Stimulated activated CD8-positive, alpha-beta memory T cell treated with anti-CD3 and anti-CD28 coated beads, Interleukin-4, amount 100 ng/mL, for 4 hours (primary cell): ENCODE measurements at places on chromosomes 5 and 9.

GRCh38 chr9:1120500-1121165, 70.5 kb downstream of the DMRT2 start:
- DNase-seq, result no peak

DNA sequence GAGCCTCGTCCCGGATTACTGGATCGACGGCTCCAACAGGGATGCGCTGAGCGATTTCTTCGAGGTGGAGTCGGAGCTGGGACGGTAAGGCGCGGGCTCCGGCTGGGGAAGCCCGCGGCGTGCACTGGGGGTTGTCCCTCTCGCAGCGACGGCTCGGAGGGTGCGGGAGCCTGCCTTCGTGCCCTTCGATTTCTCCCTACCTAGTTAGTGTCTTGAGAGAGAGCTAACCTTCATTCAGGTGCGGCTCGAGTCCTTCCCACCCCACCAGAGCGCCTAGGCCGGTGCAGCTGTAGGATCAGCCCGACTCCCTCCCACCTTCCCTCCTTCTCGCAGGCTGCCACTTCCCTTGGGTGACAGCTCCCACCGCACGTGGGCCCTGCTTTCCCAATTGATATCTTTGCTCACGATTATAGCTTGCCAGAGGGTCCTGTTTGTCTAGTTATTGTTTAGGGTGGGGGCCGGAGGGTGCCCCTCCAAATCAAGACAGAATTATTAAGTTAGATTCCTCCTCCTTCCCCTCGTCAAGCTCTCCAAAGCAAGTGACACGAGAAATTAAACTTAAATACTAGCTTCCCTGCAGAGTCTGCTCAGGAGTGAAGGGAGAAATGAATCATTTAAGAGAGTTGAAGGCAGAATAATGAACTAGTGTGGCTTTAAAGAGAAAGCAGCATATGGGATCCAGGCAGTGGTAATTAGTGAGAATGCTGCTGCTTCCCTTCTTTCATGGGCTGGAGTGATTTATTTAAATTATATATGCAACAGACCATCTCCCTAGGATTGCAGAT, 569 bp downstream of the CAMK4 start:
- DNase-seq, result no peak

DNA sequence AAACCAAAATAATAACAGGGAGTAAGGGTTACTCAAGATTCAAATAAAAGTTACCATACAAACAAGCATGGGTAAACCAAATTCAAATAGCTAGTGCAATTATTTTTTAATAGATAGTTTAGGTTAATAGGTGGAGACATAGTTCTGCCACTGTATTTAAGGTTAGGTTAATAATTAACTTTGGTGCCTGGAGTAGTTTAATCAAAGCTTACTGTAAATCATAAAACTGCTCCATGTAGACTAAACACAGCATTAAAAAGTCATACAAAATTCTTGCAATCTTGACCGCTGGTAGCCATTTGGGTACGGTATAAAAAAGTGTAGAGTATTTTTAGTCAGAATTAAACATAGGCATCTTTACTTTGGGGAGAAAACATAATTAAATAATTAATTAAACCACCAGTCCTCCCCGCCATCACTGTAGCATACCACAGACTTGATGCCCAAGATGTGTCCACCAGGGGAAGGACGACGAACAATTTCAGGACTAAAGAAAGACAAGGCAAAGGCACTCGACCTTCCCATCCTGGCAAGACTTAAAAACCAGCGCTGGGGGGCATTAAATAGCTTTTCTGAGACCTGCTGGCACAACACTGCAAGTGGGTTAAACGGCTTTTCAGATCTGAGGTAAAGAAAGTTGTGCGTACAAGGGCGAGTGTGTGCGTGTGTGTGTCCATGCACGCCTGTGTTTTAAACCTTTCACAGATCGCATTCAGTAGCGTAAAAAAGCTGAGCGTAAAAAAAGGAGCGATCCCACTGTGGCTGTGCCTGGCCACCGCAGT, 2.9 kb downstream of the SEMA6A start:
- no peak for DNase-seq

DNA sequence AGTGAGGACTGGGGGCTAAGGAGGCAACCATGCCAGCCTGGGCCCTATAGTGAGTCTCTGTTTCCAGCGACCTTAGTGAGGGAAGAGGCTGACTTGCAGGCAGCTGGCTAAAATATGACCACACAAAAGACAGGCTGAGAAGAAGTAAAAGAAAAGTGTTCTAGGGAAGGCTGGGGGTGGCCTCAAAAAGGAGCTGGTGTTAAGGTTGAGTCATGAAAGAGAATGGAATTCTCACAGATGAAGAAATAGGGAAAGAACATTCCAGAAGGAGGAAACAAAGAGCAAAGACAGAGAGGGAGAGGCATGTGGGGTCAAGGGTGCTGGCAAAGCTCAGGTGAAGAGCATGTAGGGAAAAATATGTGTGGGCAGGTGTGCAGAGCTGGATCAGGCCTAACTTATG, 302.7 kb upstream of the RFX3 start:
- no peak for DNase-seq

GRCh38 chr5:159050316-159051143, 49.2 kb downstream of the EBF1 start:
- DNase-seq, result no peak

- DNase-seq, result no peak
Observed at GRCh38 chr9:32565967-32566366, 7.0 kb downstream of the NDUFB6 start.

GRCh38 chr5:150630461-150631325, 9.8 kb upstream of the SYNPO start:
- DNase-seq, result no peak

DNA sequence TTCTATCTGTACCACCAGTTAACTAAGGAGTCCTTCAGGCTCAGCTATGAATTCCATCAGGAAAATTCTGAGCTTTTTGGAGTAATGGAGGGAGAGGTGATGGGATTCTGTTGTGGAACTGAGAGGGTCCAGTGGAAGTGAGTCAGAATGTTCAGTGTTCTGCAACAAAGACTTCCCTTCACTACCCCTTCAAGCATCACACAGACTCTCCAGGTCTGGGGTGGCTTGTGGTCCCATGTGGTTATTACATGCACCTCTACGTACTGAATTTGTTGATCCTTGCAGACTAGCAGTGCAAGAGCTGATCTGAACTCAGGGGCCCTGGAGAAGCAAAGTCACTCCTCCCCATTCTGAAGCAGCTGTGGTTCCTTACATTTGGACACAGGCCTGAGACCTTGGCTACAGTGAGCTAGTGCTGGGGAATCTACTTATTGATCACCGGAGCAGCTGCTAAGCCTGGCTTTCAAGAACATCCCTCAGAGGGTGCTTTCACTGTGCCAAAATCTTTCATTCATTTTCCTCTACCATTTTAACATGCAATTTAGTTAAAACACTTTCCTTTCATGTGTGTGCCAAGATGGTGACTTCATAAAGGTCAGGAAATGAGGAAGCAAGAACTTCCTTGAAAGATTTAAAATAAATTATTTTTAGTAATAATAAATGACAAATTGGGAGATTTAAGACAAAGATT, 75.0 kb upstream of the TNC start:
- no peak for DNase-seq

DNA sequence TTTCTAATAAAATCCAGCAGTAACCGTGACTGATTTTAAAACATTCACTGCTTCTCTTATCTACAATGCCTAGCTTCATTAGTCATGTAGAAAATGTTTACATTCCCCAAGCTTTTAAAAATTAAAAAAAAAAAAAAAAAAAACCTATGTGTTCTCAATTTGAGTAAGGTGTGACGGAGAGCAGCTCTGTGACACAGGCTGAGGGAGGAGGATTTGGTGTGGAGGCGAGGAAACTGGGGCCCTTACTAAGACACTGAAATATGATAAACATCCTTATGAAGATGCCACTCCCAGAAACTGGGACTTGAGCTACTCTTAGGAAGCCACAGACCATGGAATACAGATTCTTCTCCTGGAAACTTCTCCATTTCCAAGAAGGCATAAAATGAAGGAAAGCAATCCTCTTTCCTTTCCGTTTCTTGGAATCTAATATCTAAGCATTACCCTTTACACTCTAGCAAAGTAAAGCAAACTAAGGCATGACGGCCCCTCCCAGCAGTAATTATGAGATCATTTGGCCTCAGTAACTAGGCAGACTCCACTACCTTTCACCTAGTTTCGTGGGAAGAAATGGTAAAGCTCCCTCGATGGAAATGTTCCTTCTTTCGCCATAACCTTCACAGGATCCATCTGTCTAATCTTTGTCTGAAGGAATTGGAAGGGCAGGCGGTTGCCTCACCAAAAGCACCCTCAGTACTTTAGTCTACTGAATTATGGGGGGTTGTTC, 23.5 kb downstream of the GRAMD2B start:
- DNase-seq, result no peak

- DNase-seq, result no peak
Observed at GRCh38 chr9:114754581-114754980, 51.3 kb downstream of the TNFSF15 start.

DNA sequence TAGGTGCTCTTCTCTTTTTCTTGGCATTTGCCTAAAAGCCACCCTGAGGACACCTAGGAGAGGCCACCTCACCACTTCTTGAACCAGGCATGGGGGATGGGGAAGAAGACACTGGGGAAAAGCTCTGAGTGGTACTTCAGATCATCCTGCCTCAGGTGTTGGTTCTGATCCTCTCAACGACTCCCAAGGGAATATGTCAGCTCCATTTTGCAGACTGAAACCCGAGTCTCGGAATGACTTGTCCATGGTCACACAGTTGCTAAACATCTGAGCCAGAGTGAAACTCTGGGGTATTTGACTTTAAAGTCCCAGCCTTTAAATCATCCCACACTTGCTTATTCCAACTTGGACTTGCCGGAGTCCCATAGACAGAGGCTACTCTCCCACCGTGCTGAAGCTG, 120.6 kb upstream of the GABRP start:
- no peak for DNase-seq

GRCh38 chr5:178382754-178383164, 150.2 kb upstream of the PHYKPL start:
- no peak for DNase-seq

DNA sequence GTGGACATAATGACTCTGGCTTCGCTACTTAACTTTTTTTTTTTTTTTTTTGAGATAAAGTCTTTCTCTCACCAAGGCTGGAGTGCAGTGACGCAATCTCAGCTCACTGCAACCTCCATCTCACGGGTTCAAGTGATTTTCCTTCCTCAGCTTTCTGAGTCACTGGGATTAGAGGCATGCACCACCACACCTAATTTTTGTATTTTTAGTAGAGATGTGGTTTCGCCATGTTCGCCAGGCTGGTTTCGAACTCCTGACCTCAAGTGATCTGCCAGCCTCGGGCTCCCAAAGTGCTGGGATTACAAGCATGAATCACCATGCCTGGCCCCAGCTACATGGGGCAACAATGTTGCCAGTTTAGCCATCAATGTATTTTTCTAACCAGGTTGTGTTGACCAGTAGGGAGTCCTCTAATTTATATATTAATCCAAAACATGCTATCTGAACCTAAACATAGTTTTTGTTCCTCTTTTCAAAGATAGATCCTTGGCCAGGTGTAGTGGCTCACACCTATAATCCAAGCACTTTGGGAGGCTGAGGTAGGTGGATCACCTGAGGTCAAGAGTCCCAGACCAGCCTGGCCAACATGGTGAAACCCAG, 120.3 kb upstream of the LHFPL2 start:
- DNase-seq, result no peak

DNA sequence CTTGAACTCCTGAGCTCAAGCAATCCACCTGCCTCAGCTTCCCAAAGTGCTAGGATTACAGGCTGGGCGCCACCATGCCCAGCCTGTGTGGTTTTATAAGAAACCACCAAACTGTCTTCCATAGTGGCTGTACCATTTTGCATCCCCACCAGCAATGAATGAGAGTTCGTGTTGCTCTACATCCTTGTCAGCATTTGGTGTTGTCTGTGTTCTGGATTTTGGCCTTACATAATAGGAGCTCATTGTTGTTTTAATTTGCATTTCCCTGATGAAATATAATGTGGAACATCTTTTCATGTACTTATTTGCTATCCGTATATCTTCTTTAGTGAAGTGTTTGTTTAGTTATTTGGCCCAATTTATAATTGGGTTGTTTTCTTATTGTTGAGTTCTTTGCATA, 29.8 kb downstream of the PHF2 start:
- DNase-seq, result no peak

GRCh38 chr5:143717400-143717799, 94.6 kb upstream of the HMHB1 start:
- DNase-seq, result no peak

GRCh38 chr5:111933086-111933485, 176.1 kb upstream of the NREP start:
- no peak for DNase-seq

- no peak for DNase-seq
Observed at GRCh38 chr5:127411381-127411780, 106.1 kb upstream of the PRRC1 start.

- DNase-seq, result no peak
Observed at GRCh38 chr5:138334867-138335447, 3.1 kb upstream of the FAM53C start.

DNA sequence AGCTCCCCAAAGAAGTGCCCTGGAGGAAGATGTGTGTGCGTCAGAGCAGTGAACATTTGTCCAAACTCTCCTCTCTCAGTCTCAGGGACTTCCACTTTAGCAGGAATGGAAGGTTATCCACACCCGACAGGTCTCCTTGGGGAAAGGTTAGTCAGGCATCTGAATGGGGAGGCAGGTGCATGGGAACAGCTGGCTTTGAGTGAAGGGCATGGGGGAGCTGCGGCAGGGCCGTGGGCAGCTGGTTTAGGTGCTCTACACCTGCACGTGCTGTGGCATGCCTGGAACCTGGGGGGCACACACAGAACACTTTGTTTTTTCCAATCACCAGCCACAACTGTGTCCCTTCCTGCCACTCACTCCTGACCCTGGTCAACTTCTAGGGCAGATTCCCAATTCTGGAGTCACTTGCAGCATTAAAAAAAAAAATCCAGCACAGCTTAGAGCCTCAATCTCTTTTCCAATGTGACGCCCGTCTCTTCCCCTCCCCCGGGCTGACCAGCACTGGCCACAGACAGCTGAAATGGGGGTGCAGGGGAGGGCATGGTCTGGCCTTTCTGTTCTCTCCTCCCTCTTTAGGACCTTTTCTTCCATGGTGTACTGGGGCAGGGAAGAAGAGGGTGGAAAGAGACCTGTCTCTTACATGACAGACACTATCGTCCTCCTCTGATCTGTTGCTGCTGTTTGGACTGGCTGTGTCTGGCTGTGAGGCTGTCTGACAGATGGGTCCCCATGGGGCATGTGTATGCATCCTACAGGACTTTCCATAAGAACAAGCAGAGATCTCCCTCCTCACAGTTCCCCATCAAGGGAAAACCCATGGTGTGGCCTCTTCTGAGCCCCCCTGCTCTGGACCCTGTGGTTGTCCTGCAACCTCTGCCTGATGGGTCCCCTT, 9.5 kb upstream of the IL3 start:
- DNase-seq, result no peak

DNA sequence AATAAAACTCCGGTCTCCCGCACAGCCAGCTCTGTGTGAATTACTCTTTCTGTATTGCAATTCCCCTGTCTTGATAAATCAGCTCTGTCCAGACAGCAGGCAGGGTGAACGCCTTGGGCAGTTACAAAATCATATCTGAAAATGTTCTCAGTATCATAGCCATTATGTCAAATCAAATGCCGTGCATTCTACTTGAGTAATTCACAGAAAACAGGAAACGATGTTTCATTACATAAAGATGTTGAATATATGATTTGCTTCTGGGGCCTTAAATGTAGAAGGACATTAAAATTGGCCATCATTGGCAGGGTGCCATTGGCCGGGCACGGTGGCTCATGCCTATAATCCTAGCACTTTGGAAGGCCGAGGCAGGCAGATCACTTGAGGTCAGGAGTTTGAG, 8.5 kb downstream of the POLR3G start:
- no peak for DNase-seq
